ENCODE measurements at places on chromosomes 4 and X. TPM values are rescaled to one million over a fixed set of nuclear protein-coding genes. Genes with fewer than 3 reads are reported as not detected.

DNA sequence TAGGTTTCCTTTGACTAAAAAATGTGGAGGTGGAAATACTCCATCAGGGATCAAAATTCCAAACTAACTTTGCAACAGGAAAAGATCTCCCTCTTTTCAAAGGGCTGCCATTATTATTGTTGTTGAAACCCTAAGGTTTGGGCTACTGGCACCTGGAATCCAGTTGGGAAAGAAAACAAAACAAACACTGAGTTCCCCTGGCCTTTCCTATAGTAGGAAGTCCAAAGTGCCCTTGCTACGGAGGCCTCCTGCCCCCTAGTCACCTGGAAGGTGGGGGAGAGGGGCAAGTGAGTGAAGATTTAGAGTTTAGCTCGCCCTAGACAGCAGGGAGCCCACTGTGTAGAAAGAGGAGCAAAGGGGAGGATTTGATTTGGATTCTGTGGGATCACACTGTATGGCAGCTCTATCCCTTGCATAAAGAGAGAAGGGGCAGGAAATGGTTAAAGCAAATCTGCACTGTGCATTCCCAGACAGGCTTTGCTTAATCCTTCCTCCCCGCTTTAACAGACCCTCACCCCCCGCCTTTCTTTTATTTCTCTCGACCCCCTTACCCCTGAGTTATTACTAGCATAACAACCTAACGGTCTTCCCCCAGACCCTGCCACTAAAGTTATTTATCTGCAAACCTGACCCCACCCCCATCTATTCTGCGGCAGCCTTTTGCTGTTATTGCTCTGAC lies 627 bp upstream of the FAT4 start:
- DNase-seq, result no peak

DNA sequence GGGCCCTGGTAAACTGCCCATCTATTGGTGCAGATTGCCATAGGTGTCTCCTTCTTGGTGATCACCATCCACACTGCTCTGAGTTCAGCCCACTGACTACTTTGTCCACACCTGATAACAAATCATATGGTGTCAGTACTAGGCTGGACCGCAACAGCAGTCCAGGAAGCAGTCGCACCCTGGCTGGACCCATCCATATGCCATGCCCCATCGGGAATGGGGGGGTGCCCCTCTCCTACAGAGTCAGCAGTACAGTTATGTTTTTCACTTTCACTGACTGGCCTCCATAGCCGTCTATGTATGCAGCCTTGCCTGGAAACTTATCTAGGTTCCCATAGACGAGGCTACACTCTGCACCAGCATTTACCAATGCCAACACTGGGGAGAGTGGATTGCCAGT lies 226.1 kb downstream of the ADGRL3 start:
- no peak for DNase-seq

- DNase-seq, result no peak
Observed at GRCh38 chr4:134126000-134126560, 75.5 kb downstream of the PABPC4L start.

- DNase-seq, result no peak
Observed at GRCh38 chr4:3168029-3168428, 80.9 kb upstream of the MSANTD1 start.

- no peak for DNase-seq
Observed at GRCh38 chr4:1232661-1233621, 16.0 kb downstream of the CTBP1 start.

GRIA2 gene
- total RNA-seq, result not detected

POU4F2 gene
- not detected for total RNA-seq

LRP2BP gene
- total RNA-seq, result 0.40 TPM
